ENCODE measurements at places on chromosomes 2 and 18.

GRCh38 chr2:113180131-113180946 lies 6.6 kb downstream of the PSD4 start:
- no peak for DNase-seq

- DNase-seq = no peak
Measured at GRCh38 chr2:45028276-45028675, 19.0 kb upstream of the SIX2 start.

GRCh38 chr2:53640466-53640865 lies 127.1 kb upstream of the CHAC2 start:
- DNase-seq = no peak

DNA sequence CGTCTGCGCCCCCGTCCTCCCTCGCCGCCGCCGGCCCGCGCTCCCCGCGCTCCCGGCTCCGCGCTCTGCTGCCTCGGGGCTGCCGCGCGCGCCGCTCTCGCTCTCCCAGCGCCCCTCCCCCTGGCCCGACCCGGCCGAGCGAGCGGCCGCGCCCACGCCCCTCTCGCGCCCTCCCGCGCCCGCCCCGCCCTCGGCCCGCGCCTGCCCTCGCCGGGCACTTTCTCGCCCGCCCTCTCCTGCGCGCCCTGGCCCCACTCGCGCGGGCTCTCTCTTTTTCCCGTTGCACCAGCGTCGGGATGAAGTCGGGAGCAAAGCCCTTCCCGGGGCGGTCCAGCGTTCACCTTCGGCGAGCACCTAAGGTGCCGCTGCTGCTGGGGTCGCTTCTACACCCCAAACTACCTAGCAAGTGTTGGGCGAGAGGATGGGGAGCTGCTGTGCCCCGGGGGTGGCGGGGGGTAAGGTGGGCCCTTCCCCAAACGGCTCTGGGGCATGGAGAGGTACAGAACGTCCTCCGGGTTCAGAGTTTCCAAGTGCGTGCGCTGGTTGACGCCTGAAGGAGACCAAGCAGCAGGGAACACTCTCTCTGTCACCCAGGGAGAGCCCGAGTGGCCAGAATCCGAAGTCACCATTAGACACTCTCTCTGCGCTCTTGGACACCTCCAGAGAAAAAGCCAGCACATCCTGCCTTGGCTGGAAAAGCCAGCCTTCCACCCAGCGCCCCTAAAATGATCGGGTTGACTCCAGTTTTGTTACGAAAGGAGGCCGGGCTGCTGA lies at the start of gene COLEC12:
TSS of gene COLEC12 (minus strand) at position 70 of the 774 bp plus-strand sequence. CDS start 187 bp downstream, outside the sequence.
- DNase-seq = peak; percentile 79

- DNase-seq = no peak
Measured at GRCh38 chr2:239488125-239488524, 87.3 kb upstream of the HDAC4 start.

DNA sequence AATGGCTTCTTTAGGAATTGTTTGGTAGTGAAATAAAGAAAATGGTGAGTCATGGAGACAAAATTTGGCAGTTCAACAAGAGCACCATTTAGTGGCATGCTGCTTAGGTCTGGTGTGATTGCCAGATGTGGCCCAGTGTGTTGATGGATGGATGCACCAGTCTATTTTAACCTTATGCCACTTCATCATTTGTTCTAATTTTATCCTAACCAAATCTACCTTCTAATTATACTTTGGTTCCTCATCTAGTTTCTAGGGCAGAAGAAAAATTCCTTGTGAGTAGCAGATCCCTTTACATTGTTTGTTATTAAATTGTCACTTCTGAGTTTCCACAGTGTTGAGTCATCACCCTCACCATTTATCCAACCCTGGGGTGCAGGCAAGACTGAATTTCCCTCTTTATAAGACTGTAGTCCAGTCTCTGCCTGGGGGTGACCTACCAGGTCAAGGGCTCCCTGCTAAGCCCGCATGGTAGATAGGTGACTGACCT lies 32.5 kb downstream of the NABP1 start:
- DNase-seq = no peak

- DNase-seq = no peak
Measured at GRCh38 chr18:8890957-8891464, 185.7 kb downstream of the MTCL1 start.
